ENCODE measurements at places on chromosomes 7 and 10. TPM values are rescaled to one million over a fixed set of nuclear protein-coding genes. Genes with fewer than 3 reads are reported as not detected.
A peak's percentile ranks its signal among the peaks of the same experiment; 100 is the strongest.

The SOSTDC1 gene
- not detected for polyA plus RNA-seq

The SLC26A3 gene
- polyA plus RNA-seq: not detected

GRCh38 chr7:10439027-10439426 is 534.6 kb upstream of the PHF14 start:
- H3K27me3 ChIP-seq: peaks cover 3% of the 10 kb centered on the region
- H3K4me3 ChIP-seq: no peak overlapping the region
- no peak for DNase-seq
- H3K36me3 ChIP-seq: no peaks in the 10 kb centered on the region

DNA sequence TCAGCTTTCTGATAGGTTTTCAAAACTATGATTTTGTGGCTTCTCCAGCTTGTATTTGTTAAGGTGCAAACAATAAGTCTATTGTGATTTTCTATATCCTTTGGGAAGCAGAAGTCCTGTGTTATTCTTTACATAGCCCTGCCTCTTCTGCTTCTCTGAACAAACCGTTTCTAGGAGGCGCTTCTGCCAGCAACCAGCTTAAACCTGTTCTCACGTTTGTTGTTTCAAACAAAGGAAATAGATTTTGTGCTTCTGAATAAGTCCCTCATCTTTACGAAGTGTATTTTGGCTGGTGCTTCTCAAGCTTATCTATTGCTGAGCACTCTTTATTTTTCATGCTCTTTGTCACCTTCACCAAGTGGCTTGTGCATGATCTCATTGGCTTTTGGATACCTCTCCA is 61.0 kb downstream of the VTI1A start:
- H3K4me3 ChIP-seq: no peak overlapping the region
- no peak for DNase-seq
- H3K4me1 ChIP-seq: peaks cover 47% of the 10 kb centered on the region
- no peak overlapping the region for H3K27ac ChIP-seq
- H3K27me3 ChIP-seq: no peaks in the 10 kb centered on the region

The CAV2 gene
- polyA plus RNA-seq: not detected

The TACR2 gene
- polyA plus RNA-seq: 0.22 TPM

DNA sequence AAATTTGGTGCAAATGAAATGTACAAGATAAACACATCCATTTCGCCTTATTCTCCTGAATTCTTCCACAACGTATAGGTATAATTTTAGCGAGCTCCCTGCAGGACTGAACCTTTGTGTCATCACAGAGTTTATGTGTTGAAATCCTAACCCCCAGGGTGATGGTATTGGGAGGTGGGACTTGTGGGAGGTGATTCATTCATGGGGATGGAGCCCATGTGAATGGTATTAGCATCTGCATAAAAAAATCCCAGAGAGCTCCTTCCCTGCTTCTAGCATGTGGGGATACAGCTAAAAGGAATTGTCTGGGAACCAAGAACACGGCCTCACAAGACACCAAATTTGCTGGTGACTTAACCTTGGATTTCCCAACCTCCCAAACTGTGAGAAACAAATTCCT is 741.4 kb upstream of the VSTM2A start:
- H3K27me3 ChIP-seq: no peaks in the 10 kb centered on the region
- no peak overlapping the region for H3K27ac ChIP-seq
- H3K4me3 ChIP-seq: no peak overlapping the region
- H3K36me3 ChIP-seq: no peaks in the 10 kb centered on the region

GRCh38 chr10:37246637-37247036 is 121.2 kb downstream of the ANKRD30A start:
- H3K4me1 ChIP-seq: no peaks in the 10 kb centered on the region
- no peaks in the 10 kb centered on the region for H3K27me3 ChIP-seq
- H3K36me3 ChIP-seq: no peaks in the 10 kb centered on the region
- DNase-seq: no peak

The ANXA8L1 gene
- not detected for polyA plus RNA-seq

- no peak overlapping the region for H3K4me3 ChIP-seq
- no peaks in the 10 kb centered on the region for H3K36me3 ChIP-seq
- H3K27ac ChIP-seq: no peak overlapping the region
Observed at GRCh38 chr10:103490986-103491314, 2.6 kb upstream of the NEURL1 start.

The LBX1 gene
- polyA plus RNA-seq: not detected

DNA sequence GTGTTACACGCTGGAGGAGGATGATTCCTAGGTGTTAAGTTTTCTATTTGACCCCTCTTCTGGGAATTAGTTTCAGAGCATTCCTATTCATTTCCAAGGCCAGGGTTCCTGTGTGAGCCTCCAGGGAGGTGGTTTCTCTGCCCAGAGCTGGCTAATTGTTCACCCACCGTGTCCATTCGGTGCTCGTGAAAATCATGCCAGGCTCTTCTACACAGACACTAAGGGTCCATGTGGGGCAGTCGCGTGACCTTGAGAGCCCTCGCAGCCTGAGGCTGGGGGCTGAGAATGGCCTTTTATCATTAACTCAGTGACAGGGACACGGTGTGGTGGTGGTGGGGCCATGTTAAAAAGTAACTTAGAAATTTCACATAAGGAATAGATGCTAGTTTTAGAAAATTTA is 83.7 kb downstream of the EMX2 start:
- no peaks in the 10 kb centered on the region for H3K27me3 ChIP-seq
- no peak overlapping the region for H3K4me3 ChIP-seq

DNA sequence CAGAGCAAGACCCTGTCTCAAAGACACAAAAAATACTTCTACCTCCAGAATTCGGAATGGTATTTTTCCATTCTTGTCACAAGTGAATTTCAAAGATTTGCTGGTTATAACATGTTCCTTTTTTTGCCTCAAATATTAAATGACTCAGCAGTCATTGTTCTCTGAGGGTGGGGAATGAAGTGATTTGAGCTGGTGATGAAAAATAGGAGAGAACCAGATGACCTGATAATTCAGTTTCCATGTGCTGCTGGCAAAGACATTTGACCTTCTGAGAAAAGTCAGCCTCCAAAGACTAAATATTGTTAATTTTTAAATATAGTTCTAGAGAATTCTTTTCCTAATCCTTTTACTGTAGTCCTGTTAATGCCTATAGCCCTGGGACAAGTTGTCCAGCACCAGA is 78.9 kb downstream of the CACNB2 start:
- no peak overlapping the region for H3K27ac ChIP-seq
- DNase-seq: no peak
- H3K27me3 ChIP-seq: no peaks in the 10 kb centered on the region
- no peaks in the 10 kb centered on the region for H3K4me1 ChIP-seq
- no peaks in the 10 kb centered on the region for H3K36me3 ChIP-seq

The C7orf57 gene
- 0.31 TPM for polyA plus RNA-seq

- no peak overlapping the region for H3K27ac ChIP-seq
- no peaks in the 10 kb centered on the region for H3K4me1 ChIP-seq
- no peak overlapping the region for H3K4me3 ChIP-seq
- H3K36me3 ChIP-seq: no peaks in the 10 kb centered on the region
Observed at GRCh38 chr7:132001146-132001545, 444.7 kb upstream of the PODXL start.

The TMEM72 gene
- polyA plus RNA-seq: not detected

The FUOM gene
- 28.7 TPM for polyA plus RNA-seq

- H3K36me3 ChIP-seq: no peaks in the 10 kb centered on the region
- no peak overlapping the region for H3K27ac ChIP-seq
- peaks cover 2% of the 10 kb centered on the region for H3K27me3 ChIP-seq
- no peak overlapping the region for H3K4me3 ChIP-seq
Observed at GRCh38 chr7:106775975-106776607, 89.0 kb upstream of the PIK3CG start.

GRCh38 chr7:53415816-53416215 is 380.4 kb downstream of the POM121L12 start:
- no peaks in the 10 kb centered on the region for H3K4me1 ChIP-seq
- no peaks in the 10 kb centered on the region for H3K27me3 ChIP-seq
- H3K36me3 ChIP-seq: no peaks in the 10 kb centered on the region
- H3K4me3 ChIP-seq: no peak overlapping the region
- no peak overlapping the region for H3K27ac ChIP-seq
- no peak for DNase-seq

DNA sequence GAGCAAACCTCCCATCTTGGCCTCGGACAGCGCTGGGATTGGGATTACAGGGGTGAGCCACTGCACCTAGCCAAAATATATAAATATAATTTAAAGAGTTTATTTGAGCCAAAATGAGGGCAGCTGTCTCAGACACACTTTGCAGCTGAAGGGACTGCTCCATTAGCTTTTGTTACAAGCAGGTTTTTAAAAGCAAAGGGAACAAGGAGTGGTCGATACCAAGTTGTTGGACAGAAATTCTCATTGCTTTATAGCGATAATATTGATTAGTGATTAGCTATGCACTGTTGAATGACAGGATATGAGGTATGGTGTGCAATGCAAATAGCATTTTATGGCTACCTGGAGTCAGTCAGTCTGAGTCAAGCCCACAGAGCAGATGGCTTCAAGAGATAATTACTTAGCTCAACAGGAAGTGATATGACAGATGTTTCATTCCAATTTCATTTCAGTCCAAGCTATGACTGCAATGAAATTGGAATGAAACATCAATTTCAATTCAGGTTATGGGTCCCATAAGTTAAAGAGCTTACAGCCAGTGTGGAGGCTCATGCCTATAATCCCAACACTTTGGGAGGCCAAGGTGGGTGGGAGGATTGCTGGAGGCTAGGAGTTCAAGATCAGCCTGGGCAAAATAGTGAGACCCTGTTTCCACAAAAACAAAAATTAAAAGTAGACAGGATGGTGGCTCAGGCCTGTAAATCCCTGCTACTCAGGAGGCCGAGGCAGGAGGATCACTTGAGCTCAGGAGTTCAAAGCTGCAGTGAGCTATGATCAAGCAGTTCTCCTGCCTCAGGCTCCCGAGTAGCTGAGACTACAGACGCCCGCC is 23.1 kb downstream of the TYW1 start:
- H3K36me3 ChIP-seq: peaks cover 25% of the 10 kb centered on the region
- DNase-seq: no peak
- no peaks in the 10 kb centered on the region for H3K4me1 ChIP-seq

DNA sequence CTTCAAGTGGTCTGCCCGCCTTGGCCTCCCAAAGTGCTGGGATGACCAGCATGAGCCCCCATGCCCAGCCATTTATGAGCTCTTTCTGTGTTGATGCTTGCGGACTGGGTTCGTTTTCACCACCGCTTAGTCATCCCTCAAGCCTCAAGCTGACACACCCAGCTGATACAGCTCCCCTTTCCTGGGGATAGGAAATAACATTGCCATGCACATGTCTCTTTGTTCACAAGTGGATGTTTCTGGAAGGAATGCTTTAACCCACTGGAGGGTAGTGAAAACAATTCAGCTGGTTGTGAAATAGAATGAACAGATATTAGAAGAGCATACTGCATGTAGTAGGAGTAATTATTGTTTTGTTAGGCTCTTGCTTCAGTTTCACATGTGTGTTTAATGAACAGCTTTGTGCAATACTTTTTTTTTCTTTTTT is 8.5 kb upstream of the METTL27 start:
- no peak overlapping the region for H3K4me3 ChIP-seq
- no peak for DNase-seq
- no peak overlapping the region for H3K27ac ChIP-seq
- H3K27me3 ChIP-seq: peaks cover 13% of the 10 kb centered on the region
- H3K36me3 ChIP-seq: no peaks in the 10 kb centered on the region

- no peaks in the 10 kb centered on the region for H3K36me3 ChIP-seq
- H3K27ac ChIP-seq: no peak overlapping the region
- no peaks in the 10 kb centered on the region for H3K27me3 ChIP-seq
- no peaks in the 10 kb centered on the region for H3K4me1 ChIP-seq
Observed at GRCh38 chr7:41777894-41778596, 75.2 kb upstream of the INHBA start.

- no peaks in the 10 kb centered on the region for H3K36me3 ChIP-seq
- no peaks in the 10 kb centered on the region for H3K27me3 ChIP-seq
- H3K4me3 ChIP-seq: peak overlapping the region; percentile 29
- H3K4me1 ChIP-seq: peaks cover 13% of the 10 kb centered on the region
Observed at GRCh38 chr10:36383349-36383748, 741.3 kb upstream of the FZD8 start.

- no peak overlapping the region for H3K27ac ChIP-seq
- peaks cover 2% of the 10 kb centered on the region for H3K27me3 ChIP-seq
- no peak overlapping the region for H3K4me3 ChIP-seq
- no peak for DNase-seq
- no peaks in the 10 kb centered on the region for H3K36me3 ChIP-seq
Observed at GRCh38 chr10:29923416-29923965, 135.9 kb downstream of the JCAD start.

DNA sequence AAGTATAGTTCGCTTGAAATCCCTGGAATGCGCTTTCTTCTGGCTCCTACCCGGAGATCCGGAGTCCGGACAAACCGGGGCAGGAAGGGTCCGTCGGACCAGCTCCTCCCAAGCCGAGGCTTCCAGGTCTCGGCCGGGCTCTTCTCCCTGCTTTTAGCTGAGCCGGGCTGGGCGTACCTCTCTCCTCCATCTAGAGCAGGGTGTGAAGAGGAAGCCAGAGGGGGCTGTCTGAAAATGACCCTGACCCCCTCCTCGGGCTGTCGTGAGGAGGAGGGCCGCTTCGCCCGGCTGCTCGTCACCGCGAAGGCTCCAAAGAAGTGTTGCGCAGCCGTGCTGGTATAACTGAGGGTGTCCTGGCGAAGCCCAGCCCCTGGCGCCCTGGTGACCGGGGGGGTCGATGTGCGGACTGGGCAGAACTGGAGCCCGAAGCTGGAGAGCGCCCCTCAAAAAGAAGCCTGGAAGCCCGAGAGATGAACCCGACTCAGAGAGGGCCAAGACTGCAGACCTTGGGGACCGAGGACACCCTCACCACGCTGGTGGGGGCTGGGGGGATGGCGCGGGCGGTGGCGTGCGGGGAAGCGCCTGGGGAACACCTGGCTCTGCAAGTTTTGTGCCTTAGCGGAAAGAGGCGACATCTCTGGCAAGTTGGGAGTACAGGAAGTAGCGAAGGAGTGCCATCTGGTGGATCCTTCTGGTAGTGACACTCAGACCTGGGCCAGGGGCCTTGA is 5.7 kb downstream of the KAZALD1 start:
- peaks cover 20% of the 10 kb centered on the region for H3K4me1 ChIP-seq
- H3K27ac ChIP-seq: no peak overlapping the region
- no peaks in the 10 kb centered on the region for H3K36me3 ChIP-seq
- H3K4me3 ChIP-seq: peak overlapping the region; percentile 80

- no peaks in the 10 kb centered on the region for H3K27me3 ChIP-seq
- H3K4me3 ChIP-seq: no peak overlapping the region
- no peaks in the 10 kb centered on the region for H3K4me1 ChIP-seq
Observed at GRCh38 chr7:132760244-132760623, 184.0 kb upstream of the PLXNA4 start.

- peaks cover 1% of the 10 kb centered on the region for H3K27me3 ChIP-seq
- DNase-seq: no peak
- no peak overlapping the region for H3K4me3 ChIP-seq
- H3K27ac ChIP-seq: no peak overlapping the region
Observed at GRCh38 chr10:112515852-112516251, 68.8 kb downstream of the VTI1A start.
